ENCODE measurements at places on chromosomes 3 and 15.

DNA sequence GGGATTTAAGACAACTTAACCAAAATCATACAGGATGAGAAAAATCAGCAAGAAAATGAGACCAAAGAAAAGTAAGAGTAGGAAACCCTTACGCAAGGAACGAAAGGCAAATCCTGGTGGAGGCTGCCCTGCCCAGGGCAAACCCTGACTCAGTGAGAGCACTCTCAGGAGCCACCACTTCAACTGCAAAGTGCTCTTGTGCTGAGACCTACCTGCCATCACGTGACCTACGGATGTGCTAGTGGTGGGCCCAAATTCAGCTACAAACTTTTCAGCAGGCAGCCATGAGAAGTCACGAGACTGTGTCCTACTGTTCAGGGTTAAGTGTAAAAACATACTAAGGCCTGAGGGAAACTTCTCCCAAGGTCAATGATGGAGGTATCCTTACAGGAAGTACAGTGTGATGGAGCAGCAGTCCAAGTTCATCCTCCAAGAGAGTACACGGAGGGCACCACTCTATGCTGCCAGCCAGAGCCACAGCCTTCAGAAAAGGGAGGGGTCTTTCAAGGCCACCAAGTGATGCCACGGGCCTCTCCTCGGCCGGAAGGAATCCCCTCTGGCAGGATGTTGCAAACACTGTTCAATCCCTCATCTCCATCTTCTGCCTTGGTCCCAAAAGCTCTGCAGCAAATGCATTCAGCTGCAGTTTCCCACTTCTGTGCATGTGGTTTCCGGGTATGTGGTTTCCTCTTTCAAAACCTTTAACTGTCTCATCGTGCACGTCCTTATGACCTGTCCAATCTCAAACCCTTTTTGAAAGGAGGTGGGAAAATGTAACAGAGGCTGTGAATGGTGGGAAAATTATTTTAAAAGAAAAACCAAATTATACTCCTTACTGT is 9.5 kb downstream of the CHSY1 start:
- DNase-seq: no peak

DNA sequence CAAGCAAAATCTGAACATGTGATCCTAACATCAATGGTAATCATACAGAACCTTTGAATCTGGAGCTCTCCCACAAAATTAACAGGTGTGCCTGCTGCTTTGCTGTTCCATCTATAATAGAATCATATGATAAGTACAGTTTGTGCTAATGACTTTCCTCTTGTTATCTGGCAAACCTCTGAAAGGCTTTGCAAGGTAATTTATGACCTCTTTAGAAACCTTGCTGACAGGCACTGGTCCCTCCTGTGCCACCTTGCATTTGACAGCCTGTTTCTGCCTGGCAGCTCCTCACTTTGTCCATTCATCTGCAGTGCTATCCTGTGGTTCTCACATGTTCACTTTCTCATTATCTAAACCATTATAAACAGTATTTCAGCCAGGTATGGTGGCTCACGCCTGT is 10.2 kb upstream of the HTR3C start:
- DNase-seq: no peak

DNA sequence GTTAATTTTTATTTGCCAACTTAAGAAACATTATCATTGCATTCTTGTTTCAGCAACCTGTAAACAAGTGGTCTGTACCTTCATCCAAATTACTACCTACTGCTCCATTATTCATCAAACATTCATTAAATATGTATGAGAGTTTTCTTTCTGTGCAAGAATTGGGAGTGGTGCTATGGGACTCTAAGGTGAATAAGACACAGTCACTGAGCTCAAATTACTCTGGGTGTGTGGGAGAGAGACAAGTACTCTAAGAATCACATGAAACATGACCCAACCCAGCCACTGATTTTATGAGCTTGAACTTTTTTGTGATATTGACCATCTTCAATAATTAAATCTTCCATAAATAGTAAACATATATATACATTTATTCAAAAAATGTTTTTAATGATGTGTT is 227.2 kb upstream of the TP63 start:
- DNase-seq: no peak

DNA sequence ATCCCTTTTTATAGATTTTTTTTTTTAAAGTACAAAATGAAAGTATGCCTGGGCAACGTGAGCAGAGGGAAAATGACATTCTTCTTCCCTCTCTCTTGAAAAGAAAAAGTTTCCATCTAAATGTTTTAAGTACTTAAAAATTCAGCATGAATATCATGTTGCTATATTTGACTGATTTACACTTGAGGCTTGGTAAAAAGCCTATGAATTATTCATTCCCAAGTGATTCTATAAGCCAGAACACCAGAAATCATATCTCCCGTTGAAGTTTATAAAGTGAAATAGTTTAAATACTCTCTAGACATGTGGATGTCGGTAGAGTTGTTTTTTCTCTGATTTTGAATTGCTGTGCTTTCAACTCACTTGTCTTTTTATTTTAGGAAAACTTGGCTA is 276.2 kb upstream of the RARB start:
- DNase-seq: no peak

- DNase-seq: no peak
These were observed 2.3 kb upstream of the OR4F6 start for GRCh38 chr15:101801048-101801447.

GRCh38 chr3:175672119-175672689 is 813.1 kb downstream of the NAALADL2 start:
- DNase-seq: peak; percentile 47

DNA sequence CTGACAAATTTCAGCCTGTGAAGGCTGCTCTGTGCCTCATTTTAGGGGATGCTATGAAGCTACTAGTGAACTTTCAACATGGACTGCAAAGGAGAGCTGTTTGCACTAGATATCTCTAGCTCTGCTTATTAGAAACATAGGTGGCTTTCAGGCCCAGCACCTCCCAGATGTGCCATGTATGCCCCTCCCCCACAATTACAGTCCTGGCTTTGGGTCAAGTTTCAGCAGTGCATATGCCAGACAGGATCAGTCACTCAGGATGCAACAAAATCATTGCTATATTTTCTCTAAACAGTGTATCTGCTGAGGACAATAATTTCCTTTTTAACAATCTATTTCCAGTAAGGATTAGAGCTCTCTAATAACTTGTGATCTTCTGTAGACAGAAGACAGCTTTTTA is 178.8 kb upstream of the STAC start:
- no peak for DNase-seq

GRCh38 chr3:65894679-65895453 is 143.9 kb downstream of the MAGI1 start:
- DNase-seq: peak; percentile 80

DNA sequence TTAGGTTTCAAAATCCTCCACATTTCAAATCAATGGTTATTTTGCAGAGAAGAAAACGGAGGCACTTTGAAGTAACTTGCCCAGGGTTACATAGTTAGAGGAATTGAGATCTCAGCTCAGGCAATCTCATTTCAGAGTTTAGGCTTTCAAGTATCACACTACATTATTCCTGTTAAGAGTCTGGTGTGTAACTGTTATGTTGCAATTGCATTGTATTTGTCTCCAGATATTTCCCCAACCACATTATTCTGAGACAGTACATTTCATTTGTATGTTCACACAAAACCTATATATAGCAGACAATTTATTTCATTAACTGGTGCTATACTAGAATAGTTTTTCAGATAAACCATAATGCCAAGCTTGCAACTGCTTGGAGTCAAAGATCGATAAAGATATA is 154.2 kb upstream of the TSPAN3 start:
- no peak for DNase-seq

GRCh38 chr15:90886291-90886614 is 1.9 kb downstream of the FES start:
- DNase-seq: no peak

DNA sequence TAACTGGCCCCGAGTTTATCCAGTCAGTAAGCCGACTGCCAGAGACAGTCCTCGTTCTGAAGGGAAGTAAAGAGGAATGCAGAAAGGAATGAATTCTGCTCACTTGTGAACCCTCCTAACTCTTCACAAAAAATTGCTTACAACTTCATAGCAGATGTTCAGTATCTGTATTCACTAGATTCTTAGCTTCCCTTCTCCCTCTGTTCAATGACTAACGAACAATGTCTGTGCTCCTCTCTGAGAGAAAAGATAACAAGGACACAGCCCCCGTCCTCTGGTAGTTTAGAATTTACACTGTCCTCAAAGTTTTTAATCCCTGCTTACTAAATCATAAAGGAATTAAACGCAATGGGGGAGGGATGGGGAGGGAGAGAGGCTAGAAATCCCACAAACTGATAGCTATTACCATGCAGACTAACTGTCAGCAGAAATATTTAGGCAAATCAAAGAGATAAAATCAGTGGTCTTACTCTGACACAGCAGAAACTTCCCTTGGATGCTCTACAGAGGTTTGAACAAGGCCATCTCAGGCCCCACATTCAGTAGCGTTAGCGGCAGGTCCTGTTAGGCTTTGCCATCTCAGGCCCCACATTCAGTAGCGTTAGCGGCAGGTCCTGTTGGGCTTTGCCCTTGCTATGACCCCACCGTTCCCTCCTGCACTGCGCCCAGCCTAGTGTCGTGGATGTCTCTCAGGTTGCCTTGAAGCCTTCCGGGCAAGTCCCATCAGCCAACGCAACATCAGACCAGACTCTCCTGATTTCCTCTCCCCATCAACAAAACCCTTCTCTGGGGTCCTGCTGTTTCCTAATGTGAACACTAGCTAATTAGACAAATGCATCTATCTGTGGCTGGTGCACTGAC is 23.4 kb downstream of the NRROS start:
- DNase-seq: no peak

DNA sequence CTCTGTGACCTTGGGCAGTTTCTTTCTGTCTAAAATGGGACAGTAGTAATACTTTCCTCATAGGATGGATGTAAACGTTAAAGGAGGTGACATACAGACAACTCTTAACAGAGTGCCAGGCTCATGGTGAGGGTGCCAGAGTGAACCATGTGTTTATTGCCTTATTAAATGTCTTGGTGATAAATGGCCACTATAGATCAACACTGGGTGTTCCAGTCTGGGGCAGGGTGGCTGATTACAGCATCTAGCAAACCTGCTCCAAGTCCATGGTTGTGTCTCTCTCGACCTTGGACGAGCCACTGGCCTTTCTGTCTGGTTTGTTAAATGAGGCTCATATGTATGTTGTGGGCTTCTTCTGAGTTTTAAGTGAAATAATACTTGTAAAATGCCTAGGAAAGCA is 75.1 kb downstream of the TRAK1 start:
- no peak for DNase-seq

DNA sequence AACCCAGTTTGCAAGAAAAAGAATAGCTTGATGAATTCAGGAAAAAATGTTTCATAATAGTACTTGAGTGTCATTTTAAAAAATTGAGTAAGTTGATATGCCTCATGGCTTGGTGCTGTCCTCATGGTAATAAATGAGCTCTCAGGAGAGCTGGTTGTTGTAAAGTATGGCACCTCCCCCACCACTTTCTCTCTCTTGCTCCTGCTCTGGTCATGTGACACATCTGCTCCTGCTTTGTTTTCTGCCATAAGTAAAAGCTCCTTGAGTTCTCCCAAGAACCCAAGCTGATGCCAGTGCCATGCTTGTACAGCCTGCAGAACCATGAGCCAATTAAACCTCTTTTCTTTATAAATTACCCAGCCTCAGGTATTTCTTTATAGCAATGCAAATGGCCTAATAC is 108.8 kb upstream of the CRBN start:
- no peak for DNase-seq

- no peak for DNase-seq
These were observed 24.5 kb upstream of the SLC7A14 start for GRCh38 chr3:170610321-170610884.

DNA sequence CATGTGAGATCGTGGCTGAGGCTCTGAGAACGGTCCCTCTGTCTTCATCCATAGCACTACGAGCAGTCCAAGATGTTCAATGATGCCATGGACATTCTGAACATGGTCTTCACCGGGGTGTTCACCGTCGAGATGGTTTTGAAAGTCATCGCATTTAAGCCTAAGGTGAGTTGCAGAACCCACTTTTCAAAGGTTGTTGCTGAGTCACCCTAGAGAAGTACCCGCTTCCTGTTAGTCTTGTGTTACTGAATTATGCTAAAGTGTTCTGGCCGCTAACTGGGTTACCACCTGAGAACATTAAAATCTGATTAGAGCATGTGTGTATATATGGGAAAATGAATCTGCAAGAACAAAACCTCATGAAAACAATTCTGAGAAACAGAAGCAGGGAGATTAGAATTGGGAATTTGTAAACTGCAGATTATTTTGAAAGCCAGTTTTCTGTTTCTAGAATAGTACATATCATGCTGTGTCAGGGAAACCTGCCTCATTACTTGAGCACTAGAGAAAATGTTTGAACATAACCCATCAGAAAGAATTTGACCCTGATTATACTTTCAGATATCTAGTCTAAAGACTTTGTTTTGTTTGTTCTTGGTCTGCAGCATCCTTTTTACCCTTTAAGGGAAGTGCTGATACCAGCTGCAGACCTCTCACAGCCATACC is 92.6 kb downstream of the CHDH start:
- no peak for DNase-seq

DNA sequence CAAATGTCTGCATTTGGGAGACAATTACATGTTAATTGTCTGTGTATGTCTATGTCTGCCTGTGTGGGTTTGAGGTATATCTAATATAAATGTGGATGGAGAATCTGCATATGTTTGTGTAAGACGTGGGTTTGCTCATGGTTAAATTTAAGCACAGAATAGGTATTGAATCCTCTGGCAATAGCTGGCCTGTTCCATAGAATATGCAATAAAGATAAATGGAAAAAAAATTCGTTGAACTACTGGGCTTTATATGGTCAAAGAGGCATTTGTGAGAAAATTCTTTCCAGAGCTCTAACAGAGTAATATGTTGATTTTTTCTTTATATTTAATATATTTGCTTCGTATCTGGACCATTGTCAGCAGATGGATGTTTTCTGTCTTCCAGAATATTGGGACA is 1.4 kb downstream of the VPS8 start:
- DNase-seq: no peak

- DNase-seq: no peak
These were observed 919 bp downstream of the IDH2 start for GRCh38 chr15:90101130-90101968.

DNA sequence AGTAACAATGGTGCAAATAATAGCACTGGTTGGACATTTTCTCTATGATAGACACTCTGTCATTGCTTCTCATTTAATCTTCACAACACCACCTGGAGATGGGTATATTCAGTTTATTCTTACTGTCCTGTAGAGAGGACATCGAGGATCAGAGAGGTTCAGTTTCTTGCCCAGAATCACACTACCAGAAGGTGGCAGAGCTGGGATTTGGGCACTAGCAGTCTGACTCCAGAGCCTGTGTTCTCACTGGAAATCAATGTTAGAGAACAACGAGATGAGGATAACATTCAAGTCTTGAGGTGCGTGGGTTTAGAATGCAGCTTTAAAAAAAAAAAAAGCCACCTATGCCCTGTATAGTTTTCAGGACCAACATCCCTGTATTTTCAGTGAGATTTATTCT is 127.8 kb downstream of the SYNPR start:
- DNase-seq: no peak

DNA sequence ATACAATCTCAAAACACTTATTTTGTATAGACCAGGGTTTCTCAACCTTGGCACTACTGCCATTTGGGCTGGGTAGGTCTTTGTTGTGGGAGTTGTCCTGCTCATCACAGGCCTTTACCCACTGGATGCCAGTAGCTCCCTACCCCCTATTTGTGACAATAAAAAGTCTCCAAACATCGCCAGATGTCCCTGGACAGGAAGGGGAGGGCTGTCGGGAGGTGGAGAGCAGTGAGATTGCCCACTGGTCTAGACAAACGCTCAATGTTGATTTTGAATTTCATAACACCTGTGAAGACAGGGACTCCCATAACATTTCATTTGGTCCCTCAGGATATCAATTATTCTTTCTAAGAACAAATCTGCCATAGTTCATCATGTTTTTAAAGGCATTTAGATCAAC is 151.7 kb upstream of the PTPRG start:
- DNase-seq: no peak

GRCh38 chr3:14209581-14210289 is 31.1 kb downstream of the LSM3 start:
- DNase-seq: no peak

Data from AG09309 (cell line).